Caki2 (cell line): ENCODE measurements at places on chromosomes 3 and 15. TPM values are rescaled to one million over a fixed set of nuclear protein-coding genes. Genes with fewer than 3 reads are reported as not detected.

DNA sequence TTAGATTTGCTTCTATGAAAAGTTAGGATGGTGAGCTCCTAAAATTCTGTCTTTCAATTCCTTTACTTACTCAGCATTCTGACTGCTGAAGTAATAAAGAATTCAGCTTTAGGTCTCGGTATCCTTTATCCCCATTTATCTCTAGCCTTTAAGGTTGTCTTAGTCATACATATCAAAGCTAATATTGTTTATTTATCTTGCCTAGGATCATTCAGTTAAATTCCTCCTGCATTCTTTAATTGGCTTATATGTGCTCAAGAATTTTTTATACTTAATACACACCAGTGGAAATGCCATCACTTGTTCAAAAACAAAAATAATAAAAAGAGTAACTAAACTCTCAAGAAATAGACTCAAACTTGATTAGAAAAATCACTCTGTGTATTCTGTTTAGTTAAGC, 507.0 kb downstream of the ZPLD1 start:
- no peak for DNase-seq

Gene ALPK3
- not detected in 2 replicates for total RNA-seq

DNA sequence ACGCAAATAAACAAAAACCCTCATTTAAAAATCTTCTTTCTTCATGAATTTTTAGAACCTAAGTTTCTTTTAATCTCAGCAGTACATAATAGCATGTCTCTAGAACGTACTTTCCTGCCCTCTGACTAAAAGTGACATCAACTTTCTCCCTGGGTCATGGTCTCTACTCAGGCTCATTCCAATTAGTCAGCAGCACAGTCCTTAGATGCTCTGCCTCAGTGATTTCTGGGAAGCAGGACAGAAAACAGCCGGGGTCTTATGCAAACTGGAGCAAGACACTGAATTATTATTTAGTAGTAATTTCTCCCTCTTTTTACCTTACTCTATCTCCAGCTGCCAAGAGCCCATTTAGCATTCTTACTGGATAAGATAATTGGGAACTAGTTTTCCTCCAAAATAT, 365.2 kb downstream of the TUSC7 start:
- DNase-seq = peak; percentile 1

GRCh38 chr15:66138096-66138783, 115.3 kb downstream of the MEGF11 start:
- no peak for DNase-seq

Gene TRPC1
- 11.4 and 29.7 TPM in 2 replicates for total RNA-seq

- no peak for DNase-seq
Observed at GRCh38 chr15:84904419-84904818, 20.0 kb downstream of the SLC28A1 start.

Gene ACTR8
- 12.3 and 18.5 TPM in 2 replicates for total RNA-seq

DNA sequence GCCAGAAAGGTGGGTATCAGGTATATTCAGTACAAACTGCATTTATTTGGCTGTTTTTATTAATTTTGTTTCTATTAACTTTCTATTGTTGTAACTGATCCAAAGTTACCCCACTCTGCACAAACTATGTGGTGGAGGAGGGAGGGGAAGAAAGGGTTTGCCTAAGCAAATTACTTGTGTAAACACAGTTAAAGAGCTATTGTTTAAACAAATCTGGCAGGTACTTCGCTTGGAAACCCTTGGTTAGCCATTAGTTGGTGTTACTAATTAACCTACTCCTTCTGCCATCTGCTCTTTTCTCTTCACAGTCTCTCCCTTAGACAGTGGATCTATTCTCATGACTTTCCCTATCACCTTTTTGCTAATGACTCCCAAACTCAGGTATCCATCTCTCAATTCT, 328.4 kb upstream of the NECTIN3 start:
- peak; percentile 65 for DNase-seq

Gene AQP9
- total RNA-seq = not detected in 2 replicates

GRCh38 chr3:171155122-171155700, 128.7 kb upstream of the SLC2A2 start:
- peak; percentile 99 for DNase-seq

Gene CMTM6
- 73.3 and 82.2 TPM in 2 replicates for total RNA-seq

Gene ADAMTS9
- total RNA-seq = 5.7 and 9.1 TPM in 2 replicates

DNA sequence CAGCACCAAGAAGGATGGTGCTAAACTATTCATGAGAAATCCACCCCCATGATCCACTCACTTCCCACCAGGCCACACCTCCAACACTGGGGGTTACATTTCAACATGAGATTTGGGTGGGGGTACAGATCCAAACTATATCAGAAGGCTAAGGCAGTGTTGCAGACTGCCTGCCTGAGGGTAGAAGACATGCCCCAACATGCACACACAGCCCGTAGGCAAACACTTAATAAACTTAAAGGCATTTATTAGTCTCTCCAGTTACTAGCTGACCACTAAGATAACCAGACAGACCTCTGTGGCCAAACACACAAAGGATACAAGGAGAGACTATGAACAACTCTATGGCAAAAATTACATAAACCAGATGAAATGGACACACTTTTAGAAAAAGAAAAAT, 10.2 kb downstream of the FAM162A start:
- no peak for DNase-seq

- DNase-seq = no peak
Observed at GRCh38 chr3:177595530-177596188, 398.4 kb upstream of the TBL1XR1 start.

GRCh38 chr3:123660900-123661299, 76.0 kb upstream of the HACD2 start:
- DNase-seq = no peak

DNA sequence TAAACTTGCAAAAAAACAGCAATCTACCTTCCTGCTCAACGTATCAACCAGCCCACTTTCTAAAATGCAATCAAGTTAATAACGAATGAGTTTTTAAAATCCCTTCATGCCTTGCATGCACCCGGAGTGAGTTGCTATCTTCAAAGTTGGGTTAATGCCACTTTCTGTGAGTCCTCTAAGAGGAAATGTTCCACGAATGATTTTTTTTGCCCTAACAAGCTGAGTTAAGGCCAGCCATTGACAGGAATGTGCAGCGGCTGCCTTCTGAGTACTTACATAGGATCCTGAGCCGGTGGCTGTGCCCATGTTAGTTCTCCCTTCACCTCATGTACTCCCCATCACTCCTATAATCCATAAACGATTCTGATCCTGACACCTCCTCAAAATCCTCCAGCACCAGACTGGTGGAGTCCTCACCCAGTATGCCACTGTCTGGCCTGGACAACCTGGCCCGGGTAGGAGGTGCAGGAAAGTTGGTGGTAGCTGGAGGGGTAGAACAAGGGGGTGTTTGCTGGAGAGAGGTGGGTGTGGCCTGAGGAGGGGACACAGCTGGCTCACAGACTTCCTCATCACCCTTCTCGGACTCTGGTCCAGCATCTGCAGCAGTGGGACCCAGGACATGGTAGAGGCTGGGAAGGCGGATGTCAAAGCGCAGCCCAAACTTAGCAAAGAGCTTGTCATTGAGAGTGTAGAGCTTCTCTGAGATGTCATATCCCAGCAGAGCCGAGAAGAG, 12.4 kb downstream of the POPDC2 start:
- DNase-seq = no peak

GRCh38 chr15:27951191-27951890, 147.8 kb downstream of the OCA2 start:
- DNase-seq = no peak

DNA sequence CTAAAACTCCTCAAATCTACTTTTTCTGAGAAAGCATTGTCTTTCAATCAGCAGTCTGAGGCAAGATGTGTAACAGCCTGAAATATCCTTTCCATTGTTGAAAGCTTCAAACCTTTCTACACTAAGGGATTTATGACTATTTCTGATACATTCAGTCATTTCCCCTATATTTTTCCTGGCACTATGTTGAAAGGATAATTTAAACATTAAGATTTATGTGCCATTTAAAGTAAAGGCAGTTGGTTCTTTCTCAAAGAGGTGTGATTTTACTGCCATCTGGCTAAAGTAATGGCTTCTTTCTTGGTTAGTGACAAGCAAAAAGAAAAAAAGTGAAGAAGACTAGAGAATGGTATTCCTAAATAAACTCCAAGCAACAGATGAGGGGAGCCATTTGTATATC, 249.6 kb upstream of the COL8A1 start:
- DNase-seq = no peak

Gene CCDC33
- total RNA-seq = 0.84 and 2.6 TPM in 2 replicates

Gene NANOGP8
- total RNA-seq = not detected in 2 replicates

GRCh38 chr3:142945023-142945422, 18.5 kb downstream of the PAQR9 start:
- no peak for DNase-seq

Gene NR2F2
- 7.0 and 16.0 TPM in 2 replicates for total RNA-seq

DNA sequence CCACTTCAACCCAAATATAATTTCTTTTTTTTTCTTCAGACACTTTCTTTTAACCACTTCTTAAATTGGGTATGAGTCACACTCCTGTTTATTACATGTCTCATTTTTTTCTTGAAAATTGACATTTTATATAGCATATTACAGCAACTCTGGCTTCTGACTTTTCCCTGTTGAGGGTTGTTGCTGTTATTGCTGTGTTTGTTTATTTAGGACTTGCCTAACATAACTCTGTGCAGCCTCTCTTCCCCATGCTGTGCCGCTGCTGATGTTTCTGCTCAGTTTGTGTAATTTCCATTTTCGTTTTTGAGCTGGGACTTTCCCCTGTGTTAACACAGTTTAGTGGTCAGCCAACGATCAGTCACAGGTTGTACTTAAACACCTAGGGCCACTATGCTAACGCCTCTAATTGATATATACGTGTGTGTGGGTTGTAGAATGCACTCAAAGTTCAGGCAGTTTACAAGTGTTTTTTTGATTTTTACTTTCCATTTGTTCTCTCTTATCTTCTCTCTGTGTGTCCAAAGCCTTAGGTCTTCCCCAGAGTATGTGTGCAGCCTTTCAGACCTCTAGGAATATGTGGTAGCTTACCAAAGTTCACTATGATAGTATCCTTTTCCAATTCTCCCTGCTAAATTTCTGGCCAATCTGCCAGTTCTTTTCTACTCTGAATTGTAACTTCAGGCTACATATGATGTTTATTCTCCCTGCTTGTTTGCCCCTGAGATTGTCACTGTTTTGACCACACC, 337.2 kb downstream of the ZBTB20 start:
- DNase-seq = peak; percentile 48

- peak; percentile 60 for DNase-seq
Observed at GRCh38 chr3:184284696-184285095, 8.9 kb downstream of the ECE2 start.

Gene ZNF80
- total RNA-seq = not detected in 2 replicates

Gene GHSR
- not detected in 2 replicates for total RNA-seq

- no peak for DNase-seq
Observed at GRCh38 chr3:190995156-190995555, 132.7 kb upstream of the GMNC start.

GRCh38 chr15:78000091-78000926, 77.2 kb downstream of the TBC1D2B start:
- DNase-seq = peak; percentile 68

- no peak for DNase-seq
Observed at GRCh38 chr3:127337911-127338531, 50.2 kb upstream of the PRR20G start.

GRCh38 chr3:27081992-27082607, 287.1 kb downstream of the NEK10 start:
- DNase-seq = no peak

GRCh38 chr15:35115155-35115725, 30.1 kb upstream of the NANOGP8 start:
- no peak for DNase-seq

DNA sequence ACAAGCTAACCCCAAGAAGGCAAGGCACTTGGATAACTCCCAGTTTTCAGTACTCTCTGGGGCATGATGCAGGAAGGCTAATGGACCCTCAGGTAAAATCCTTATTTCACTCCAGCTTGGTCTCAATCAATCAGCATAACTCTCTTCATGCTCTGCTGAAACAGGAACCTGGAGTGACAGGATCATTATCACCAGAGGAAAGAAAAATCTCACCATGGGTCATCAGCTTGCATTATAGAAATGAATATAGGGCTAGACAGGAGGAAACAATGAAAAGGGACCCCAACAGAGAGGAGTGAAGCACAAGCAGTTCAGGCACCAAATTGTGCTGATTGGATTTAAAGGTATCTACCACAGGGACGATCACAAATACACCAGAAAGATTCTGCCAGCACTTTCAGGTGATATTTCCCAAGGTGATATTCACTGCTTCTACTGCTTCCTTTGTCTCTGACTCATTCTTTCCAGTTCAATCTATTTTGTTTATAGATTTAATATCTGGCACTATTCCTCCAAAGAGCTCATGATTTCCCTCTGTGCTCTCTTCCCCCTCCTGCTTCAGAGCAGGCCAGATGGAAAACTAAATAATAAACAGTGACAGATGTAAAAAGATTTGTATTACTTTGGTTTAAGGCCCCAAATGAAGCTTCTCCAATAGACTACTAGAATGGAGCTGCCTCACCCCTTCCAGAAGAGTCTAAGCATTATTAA, 22.9 kb upstream of the THUMPD3 start:
- DNase-seq = peak; percentile 13

Gene AMT
- total RNA-seq = not detected in 2 replicates

DNA sequence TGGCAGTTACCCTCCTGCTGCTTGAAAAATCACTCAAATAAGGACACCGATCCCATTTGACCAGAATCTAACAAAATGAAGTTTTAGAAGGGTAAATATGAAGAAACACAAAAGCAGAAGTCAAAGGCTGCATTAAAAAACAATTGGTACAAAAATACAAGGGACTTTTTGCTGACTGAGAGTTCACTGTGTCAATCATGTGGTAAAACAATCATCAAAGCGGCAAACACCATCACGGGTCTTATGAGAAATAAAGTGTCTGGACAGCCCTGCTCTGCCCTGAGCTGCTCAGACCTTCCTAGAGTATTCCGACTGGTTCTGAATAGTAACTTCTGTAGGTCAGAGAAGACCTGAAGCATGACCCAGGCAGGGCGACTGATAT, 137.2 kb upstream of the RAD18 start:
- DNase-seq = no peak

Gene ZPLD1
- total RNA-seq = 0.84 TPM in 1 of 2 replicates, not detected in the other

GRCh38 chr15:83837945-83838571, 184.1 kb downstream of the ADAMTSL3 start:
- DNase-seq = peak; percentile 22
